ENCODE measurements at places on chromosomes 11 and 22.
A peak's percentile ranks its signal among the peaks of the same experiment; 100 is the strongest.

- no peak for DNase-seq
Measured at GRCh38 chr11:122883646-122883979, 1.1 kb downstream of the JHY start.

- DNase-seq: no peak
Measured at GRCh38 chr22:28915969-28916368, 32.6 kb downstream of the ZNRF3 start.

DNA sequence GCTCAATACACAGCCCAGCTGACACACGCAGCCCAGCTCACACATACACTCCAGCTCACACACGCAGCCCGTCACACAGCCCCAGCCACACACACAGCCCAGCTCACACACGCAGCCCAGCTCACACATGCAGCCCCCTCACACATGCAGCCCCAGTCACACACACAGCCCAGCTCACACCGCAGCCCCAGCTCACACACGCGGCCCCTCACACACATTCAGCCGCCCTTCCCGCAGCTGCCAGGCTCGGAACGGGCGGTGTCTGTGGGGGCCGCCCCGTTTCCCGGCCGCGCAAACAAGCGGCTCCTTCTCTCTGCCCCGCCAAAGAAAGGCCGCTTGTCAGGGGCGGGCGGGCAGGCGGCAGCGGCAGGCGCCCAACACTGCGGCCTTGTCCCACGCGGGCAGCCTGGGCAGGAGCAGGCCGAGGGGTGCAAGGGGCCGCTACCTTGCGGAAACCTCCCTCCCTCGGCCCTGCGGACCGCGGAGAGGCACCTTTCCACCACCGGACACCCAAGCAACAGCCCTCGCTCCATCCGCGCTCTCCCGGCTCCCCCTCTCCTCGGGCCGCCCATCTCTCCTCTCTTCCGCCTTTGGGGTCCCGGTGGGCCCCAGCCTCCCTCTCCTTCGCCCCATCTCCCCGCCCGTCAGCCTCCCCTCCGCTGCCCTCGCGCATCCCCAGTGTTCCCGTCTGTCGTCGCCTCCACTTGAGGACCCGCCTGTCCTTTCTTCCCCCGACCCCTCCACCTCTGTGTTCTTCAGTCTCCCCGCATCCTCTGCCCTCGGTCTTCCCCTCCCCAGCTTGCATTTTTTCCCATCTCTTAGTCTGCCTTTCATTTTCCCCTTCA lies 2.2 kb downstream of the PHLDB1 start:
- DNase-seq: peak; percentile 51

DNA sequence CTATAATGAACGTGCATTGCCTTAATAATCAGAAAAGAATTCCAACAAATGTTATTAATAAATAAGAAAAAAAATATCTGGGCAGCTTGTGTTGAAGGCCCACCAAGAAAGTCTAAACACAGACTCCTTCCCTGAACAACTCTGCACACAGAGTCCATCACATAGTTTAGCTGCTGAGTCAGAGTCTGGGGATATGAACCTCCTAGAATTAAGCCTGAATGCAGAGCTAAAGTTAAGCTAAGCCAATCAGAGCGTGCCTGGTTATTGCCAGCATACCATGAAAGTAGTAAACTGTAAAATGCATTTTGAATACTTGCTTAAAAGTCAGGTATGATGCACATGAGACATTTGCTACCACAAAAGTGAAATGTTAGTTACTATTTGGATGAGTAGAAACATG lies 25.6 kb upstream of the TENM4 start:
- no peak for DNase-seq

GRCh38 chr11:67675058-67675747 lies 780 bp upstream of the ALDH3B2 start:
- DNase-seq: no peak
